ENCODE measurements at places on chromosomes 1 and 21. TPM values are rescaled to one million over a fixed set of nuclear protein-coding genes. Genes with fewer than 3 reads are reported as not detected.

ILDR2 gene
- total RNA-seq: 9.3 TPM

S100A5 gene
- total RNA-seq: 4.7 TPM

CLCNKB gene
- total RNA-seq: not detected

- DNase-seq: no peak
Measured at GRCh38 chr21:31266241-31266640, 77.8 kb downstream of the TIAM1 start.

DNA sequence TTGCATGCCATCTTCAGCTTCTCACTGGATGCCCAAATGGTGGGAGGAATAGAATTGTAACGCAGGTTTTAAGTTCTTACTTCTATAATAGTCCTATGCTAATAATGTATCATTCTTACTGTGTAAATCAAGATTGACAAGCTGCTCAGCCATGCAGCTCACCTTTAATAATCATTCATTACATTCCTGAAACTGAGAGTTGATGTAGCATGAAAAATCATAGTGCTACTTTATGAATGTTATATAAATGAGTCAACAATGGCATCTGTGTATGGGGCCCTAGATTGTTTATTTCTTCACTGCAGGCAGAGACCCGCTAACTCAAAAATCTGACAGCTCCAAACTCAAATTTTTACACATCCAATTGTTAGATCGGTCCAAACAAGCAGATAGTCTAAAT is 34.4 kb downstream of the FH start:
- DNase-seq: no peak

GRCh38 chr1:246281639-246282038 is 225.4 kb downstream of the SMYD3 start:
- DNase-seq: no peak

DNA sequence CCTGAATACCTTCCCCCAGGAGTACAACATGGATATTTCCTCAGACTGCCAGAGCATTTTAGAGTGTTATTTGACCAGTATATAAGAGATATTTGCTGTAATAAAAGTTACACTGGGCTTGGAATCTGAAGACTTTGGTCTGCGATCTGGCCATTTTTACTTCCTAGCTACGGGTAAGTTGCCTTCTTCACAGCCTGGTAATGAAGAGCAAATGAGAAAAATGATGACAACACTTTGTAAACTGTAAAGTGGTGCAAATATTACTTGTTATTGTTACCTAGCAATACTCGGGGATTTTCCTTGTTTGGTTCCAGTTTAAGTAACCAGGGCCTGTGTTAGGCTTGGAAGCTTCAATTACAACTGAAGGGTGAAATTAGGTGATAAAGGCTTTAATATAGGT is 180.8 kb upstream of the LMO4 start:
- no peak for DNase-seq

- DNase-seq: no peak
Measured at GRCh38 chr1:98121646-98122045, 200.8 kb upstream of the DPYD start.

Data from activated CD4-positive, alpha-beta memory T cell treated with anti-CD3 and anti-CD28 coated beads, Interleukin-2, amount 10 ng/mL, durations not matched to agents 7 days and 5 days (primary cell).